ENCODE measurements at places on chromosomes 7 and 10. TPM values are rescaled to one million over a fixed set of nuclear protein-coding genes. Genes with fewer than 3 reads are reported as not detected.

- DNase-seq = no peak
These were observed 98.8 kb downstream of the OAT start for GRCh38 chr10:124319926-124320391.

GRCh38 chr10:101940916-101941315 lies 97.3 kb upstream of the KCNIP2 start:
- no peak for DNase-seq

DNA sequence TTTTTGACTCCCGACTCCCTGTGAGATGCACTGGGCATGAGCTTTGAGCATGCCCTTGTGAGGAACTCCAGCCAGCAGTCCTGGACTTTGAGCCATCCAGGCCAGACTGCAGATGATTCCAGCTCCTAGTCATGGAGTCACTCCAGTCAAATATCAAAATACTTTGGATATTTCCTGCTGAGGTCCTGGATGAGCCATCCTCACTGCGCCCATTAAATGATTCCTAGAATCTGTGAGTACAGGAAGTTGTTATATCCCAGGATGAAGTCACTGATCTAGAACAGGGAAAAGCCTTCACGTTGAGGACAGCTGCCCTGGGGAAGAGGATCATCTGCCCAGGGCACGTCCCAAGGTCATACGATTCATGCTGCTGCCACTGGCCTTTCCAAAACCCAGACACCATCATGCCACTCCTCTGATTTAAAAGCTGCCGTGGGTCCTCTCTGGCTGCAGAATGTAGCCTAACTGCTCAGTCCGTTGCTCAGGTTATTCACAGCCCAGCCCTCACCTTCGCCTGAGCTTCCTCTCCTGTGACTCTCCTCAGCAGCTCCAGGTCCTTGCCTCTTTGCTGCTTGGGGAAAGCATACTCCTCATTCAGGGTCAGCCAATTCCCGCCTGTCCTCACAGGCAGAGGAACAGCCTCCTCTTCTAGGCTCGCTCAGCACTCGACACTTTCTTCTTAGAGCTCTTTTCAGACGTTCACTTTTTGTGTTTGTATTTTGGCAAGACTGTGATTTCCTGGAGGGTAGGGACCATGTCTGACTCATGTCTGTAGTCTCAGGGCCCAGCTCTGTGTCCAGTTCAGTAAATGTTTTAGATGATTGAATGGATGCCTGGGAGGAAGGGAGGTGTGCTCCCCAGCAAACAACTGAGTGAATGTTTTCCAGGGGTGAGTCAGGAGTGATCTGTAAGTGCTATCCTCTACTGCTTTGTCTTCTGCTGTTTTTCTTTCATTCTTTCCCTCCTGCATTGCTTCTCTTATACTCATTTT lies 157.8 kb downstream of the SNX10 start:
- DNase-seq = peak; percentile 48

Gene PDK4
- total RNA-seq = 1.0 TPM

DNA sequence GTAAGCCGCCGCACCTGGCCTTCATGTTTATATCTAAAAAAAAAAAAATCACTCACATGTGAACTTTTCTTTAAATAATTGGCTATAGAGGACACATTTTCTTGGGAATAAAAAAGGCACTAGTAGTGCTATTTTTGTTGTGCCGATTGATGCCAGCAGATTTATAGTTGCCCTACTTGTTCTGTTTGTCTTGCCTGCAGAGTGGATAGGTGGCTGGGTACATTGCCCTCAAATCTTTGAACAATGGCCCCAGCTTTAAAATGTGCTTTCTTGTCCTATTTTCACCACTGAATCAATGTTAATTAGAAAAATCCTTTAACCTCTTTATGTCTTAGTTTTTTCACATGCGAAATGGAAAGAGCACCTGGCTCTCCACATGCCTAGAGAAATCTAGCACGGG lies 30.1 kb upstream of the ZNRF2 start:
- DNase-seq = no peak

Gene OR6V1
- not detected for total RNA-seq

All from H4 (cell line).